Kidney tubule cell (primary cell): ENCODE measurements at places on chromosomes 3 and 15.

DNA sequence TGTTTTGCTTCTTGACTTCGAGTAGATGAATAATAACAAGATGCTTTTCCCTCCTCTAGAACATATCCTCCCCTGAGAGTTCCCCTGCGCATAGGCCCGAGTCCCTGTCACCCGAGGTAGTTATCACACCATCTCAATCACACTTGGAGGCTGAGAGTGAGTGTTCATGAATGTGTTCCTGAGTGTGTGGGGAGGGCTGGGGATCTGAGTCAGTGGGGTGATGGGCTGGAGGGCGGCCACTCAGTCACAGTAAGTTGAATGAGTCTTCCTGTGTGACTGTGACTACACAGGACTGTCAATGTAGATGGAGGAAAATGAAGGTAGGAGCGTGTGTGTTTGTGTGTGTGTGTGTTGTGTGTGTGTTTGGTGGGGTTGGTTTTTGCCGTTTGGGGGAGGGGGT lies 71.0 kb downstream of the SETD5 start:
- peak; percentile 42 for DNase-seq

GRCh38 chr15:37618353-37618752 lies 316.1 kb upstream of the TMCO5A start:
- no peak for DNase-seq

DNA sequence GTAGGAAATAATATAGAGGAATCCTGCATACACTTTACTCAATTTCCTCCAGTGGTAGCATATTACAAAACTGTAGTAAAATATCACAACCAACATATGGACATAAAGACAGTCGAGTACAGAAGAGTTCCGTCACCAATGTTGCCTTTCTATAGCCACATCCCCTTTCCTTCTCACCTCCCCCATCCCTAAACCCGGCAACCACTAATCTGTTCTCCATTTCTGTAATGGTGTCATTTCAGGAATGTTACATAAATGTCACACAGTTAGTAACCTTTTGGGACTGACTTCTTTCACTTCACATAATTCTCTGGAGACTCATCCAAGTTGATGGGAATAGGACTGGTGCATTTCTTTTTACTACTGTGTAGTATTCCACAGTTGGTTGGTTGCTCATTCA lies 41.4 kb upstream of the ATG7 start:
- no peak for DNase-seq

DNA sequence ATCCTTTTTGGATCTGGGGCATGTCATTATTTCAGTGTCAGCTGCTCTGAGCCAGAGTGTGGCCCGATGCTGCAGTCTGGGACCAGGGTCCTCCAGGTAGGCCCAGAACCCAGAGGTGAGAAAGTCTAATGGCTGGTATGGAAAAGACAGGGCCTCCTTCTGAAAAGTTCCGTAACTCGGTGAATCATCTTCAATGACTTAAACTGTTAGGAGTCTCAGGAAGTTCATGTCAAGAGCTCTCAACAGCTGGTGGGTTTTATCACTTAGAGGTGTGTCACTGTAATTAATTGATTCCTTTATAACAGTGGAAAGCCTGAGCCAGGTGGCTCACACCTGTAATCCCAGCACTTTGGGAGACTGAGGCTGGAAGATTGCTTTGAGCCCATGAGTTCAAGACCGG lies 28.5 kb upstream of the PDE8A start:
- peak; percentile 47 for DNase-seq

DNA sequence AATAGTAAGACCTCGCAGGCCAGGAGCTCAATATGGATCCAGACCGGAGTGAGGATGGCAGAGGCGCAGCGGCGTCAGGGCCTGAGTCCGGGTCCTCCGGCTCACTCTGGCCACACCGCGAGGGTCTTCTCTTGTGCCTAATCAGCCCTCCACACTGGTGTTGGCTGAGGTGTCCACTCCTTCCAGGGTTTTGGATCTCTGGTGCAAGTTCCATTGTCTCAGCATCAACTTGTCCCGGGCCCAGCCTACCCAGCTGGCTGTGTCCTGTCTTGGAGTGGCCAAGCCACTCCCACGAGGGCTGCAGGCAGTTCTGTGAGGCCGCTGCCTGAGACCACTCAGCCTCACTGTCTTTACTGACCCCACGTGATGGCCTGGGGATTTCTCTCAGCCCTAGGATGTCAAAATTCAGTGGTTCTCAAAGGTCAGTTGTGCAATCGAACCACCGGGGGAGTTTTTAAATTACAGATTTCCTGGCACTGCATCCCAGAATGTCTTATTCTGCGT lies 12.6 kb upstream of the GOLGA6L7 start:
- DNase-seq: no peak

DNA sequence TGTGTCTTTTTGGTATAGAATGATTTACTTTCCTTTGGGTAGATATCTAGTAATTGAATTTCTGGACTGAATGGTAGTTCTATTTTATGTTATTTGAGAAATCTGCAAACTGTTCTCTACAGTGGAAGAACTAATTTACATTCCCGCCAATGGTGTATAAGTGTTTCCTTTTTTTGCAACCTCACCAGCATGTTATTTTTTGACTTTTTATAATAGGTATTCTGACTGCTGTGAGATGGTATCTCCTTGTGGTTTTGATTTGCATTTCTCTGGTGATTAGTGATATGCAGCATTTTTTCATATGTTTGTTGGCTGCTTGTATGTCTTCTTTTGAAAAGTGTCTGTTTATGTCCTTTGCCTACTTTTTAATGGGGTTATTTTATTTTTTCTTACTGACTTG lies 607.2 kb downstream of the OTOL1 start:
- DNase-seq: no peak

DNA sequence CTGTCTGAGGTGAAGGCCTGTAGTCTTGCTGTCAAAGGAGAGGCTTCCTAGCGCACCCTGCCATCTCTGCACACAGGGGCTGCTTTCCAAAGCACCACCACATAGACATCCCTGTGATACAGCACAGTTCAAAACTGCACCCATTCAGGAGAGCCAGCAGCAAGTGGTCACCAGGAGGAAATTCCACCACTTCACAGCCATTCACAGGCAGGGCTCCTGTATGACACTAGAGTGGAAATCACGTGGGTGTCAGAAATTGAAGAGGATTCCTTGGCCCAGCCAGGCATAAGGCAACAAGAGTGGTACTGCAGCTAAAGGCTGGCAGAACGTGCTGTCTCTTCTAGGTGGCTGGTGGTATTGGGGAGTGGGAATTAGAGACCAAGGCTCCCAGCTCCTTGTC lies 102.8 kb downstream of the RFTN1 start:
- DNase-seq: peak; percentile 22

- peak; percentile 95 for DNase-seq
These were observed 12.9 kb downstream of the B3GNT5 start for GRCh38 chr3:183265834-183266417.

- DNase-seq: no peak
These were observed 17.2 kb downstream of the ACOX2 start for GRCh38 chr3:58519668-58520402.

DNA sequence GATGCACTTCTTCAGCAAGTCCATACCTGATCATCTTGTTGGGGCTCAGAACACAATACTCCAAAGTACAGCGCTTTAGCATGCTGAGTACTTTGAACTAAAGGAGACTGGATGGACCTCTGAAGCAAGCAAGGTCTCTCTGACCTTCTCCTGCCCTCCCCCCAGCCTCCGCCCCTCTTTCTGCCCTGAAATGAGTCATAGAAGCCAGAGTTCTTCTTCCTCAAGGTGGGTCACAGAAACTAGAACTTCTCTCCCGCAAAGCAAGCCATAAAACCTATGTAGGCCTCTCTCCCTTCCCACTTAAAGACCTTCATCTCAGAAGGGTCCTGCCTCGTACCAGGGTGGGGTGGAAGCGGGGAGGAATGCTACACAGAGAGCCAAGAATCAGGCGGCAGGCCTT lies 230.5 kb upstream of the PROK2 start:
- no peak for DNase-seq

- DNase-seq: peak; percentile 77
These were observed 230.8 kb upstream of the STAC start for GRCh38 chr3:36149447-36149865.

DNA sequence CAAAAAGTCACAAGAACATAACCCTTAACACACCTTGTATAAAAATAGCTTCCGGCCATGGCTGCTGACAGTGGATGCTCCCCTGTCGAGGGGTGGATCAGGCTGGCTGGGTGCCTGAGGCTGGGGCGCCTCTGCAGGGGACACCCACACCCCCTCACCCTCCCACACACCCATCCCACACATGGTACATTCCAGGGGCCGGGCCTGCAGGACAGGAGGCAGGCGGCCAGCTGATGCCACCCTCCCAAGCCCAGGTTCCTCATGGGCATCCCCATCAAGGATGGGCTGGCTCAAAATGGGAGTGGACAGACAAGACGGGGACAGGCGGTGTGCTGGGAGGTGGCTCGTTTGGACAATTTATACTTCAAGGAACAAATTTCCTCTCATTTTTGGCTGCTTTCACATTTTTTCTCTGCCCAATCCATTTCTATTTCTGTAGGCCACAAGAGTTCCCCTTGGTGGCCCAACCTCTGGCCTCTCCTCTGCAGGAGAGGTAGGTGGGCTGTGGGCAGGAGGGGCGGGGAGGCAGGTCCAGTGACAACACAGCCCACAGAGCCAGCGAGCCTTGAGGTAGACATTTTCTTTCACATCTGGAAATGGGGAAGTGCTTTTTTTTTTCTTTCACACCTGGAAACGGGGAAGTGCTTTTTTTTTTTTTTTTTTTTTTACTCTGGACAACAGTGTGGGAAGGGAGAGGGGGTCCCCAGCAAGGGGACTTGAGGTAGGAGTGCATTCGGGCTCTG lies 23.3 kb downstream of the RNU5B-1 start:
- no peak for DNase-seq

DNA sequence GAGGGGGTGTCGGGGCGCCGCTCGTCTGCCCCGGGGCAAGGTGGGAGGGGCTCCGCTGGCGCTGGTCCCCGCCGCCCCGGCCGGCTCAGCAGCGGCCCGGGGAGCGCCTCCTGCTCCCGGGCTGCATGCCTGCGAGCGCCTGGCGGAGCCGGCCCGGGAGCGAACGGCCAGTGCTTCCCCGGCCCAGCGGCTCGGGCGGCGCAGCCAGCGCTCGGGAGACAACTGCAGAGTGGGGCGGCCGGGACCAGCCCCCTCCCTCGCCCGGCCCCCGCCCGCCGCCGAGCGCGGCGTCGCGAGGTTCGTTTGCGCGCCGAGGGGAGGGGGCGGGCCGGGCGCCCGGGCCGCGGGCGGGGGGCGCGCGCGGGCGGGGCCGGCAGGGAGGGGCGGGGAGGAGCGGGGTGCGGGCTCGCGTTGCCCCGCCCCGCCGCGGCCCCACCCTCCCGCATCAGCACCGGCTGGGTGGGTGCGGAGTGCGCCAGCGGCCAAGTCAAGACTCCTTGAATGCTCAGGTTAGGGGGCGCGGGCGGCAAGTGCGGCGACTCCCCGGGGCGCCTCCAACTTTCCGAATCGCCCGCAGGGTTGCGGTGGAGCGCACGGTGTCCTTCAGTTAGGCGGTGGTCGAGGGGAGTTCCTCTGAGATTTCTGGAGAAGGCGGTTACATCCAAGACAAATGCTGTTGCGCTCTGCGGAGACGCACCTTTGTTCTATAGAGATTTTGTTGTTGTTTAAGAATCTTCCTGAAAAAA lies at the start of gene RGMA:
Gene RGMA, minus strand, starts transcription at position 231 of the 746 bp plus-strand sequence. CDS start 279 bp downstream, outside the sequence.
- DNase-seq: no peak

DNA sequence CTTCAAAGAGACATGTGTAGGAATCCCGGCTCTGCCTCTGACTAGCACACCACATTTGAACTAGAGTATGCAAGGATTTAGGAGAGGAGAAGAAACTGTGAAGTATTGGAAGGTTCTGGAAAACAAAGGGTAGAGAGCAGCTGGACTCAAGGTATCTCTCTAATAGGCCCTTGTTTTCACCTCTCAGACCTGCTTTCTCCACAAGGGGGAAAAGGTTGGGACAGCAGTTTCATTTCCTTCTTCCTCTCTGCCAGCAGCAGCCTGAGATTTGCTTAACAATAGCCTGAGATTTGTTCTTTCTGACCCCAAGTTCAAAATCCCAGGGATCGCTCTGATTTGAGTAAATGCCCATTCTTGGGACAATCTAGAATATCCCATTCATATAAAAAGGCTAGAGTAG lies 430.6 kb upstream of the MCTP2 start:
- DNase-seq: no peak

- DNase-seq: peak; percentile 70
These were observed 86.5 kb upstream of the NMNAT3 start for GRCh38 chr3:139764069-139764905.

GRCh38 chr3:51580418-51580817 lies 41.9 kb downstream of the RAD54L2 start:
- DNase-seq: no peak

GRCh38 chr15:68612979-68613740 lies 34.4 kb downstream of the CORO2B start:
- DNase-seq: no peak

GRCh38 chr15:41169781-41170180 lies 53.7 kb upstream of the INO80 start:
- DNase-seq: no peak

- peak; percentile 90 for DNase-seq
These were observed 6.8 kb upstream of the LDHAL6B start for GRCh38 chr15:59199626-59200465.

- peak; percentile 51 for DNase-seq
These were observed 293.1 kb upstream of the CHRM5 start for GRCh38 chr15:33675246-33675645.

DNA sequence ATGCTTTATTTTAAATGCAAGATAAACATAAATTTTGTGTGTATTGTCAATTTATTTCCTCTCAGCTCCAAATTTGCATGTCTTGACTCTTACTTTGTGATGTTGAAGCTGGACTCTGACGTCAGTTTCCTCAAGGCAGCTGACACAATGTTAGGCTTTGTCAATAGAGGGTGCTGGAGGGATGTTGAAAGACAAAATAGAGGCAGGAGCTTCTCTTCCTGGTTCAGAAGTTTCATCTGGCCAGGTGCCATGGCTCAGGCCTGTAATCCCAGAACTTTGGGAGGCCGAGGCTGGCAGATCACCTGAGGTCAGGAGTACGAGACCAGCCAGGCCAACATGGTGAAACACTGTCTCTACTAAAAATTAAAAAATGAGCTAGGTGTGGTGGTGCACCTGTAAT lies 408.6 kb downstream of the GBE1 start:
- peak; percentile 58 for DNase-seq

DNA sequence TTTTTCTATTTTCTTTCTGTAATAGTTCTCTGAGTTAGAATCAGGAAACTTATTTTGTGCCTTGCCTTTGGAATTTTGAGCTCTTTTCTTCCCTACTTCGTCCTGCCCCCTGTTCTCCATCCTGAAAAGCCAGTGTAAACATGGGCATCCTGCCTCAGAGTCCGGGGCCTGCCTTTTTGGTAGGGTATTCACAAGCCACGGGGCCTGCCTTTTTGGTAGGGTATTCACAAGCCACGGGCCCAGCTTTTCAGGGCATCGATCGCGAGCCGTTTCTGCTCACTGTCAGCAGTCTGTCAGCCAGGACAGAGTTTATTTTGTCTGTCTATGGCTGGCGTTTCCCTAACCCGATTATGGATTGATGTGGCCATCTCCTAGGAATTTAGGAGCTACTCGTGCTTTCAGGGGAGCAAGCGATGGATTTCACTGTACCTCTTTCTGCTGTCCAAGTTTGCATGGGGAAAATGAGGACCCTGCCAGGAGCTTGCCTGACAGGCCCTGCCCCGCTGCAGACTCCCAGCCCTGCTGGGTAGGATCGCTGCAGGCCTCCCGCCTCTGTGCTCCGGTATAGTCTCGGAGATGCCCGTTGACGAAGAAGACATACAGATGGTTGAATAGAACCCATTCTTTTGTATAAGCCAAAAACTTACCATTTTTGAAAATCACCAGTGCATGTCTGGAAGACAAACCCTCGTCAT lies 12.8 kb downstream of the SYNM start:
- no peak for DNase-seq
